Immature natural killer cell (primary cell): ENCODE measurements at places on chromosomes 12 and 14.

GRCh38 chr12:69529021-69529420 lies 56.2 kb upstream of the CCT2 start:
- no peak for DNase-seq

DNA sequence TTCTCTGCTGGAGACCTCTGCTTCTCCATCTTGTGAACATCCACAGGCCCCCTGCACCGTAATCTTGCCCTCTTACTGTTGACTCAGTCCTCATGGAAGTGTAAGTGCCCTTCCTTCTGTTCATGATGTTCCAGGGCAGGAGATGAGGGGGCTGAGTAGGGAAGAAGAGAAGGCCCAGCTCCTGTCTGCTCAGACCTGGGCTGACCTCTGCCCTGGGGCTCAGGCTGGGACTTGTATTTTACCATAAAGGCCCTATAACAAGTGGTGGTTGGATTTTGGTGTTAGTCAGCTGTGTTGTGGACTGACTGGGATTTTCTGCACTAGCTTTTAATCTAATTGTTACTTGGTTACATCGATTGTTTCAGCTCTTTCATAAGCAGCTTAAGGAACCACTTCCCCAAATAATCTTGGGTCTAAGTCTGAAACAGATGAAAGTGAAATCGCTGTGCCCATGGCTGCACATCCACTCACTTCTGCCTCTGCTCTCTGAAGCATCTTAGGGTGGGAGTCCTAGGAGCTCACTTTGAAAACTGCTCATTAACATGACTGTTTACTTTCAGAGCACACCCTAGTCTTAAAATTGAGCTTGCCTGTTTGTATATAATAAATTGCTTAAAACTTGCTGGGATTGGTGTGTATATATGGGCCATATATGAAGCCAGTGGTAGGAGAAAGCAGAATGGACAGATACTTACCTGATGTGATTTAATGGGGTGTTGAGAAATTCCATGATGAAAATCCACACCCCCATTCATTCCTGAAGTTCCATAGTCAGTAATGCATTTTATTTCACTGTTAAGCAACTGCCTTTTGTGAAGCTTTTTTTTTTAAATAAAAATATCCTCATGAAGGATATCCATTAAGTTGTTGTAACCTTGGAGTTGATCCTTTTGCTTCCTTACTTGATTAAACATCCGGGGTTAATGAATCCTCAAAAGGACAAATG lies 17.7 kb downstream of the C12orf71 start:
- no peak for DNase-seq

- DNase-seq: peak; percentile 75
Measured at GRCh38 chr14:50045039-50045711, 71.2 kb downstream of the VCPKMT start.

DNA sequence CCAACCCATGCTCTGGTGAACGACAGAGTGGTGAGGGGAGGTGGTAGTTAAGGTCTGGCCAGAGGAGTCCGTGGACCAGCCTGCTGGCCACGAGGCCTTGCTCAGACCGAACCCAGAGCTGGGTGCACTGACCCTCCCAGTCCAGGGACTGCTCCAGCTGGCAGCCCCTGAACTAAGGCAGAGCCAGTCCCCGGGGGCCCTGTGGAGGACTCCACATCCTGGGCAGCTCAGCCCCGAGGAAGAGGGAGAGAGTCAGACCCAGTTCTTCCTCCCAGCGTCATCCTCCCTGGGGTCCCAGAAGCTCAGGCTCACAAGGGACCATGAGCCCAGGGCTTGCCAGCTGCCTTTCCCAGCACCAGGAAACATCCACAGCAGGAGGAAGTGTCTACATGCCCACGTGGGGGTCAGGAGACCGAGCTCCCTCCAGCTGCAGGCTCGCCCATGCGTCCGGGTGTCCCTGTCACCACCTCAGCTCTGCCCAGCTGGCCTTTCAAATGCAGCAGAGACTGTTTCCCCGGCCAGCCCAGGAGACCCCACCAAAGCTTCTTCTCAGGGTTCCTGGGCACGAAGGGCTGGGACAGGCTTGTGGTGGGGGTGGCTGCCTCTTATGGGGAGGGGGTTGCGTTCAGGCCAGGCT lies 194.4 kb downstream of the KIF26A start:
- no peak for DNase-seq

DNA sequence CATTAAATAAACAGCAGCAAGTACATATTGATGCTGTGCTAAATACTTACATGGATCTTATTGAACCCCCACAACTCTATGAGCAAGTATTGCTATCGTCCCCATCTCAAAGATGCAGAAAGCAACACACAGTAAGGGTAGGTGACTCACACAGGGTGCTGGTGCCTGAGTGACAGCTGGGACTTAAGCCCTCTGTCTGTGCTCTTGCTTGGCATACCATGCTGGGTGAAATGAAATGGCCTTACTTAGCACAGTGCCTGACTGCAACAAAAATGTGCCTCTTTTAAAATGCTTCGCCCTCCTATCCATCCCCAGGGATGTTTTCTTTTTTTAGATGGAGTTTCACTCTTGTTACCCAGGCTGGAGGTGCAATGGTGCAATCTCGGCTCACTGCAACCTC lies 788 bp downstream of the TEX52 start:
- no peak for DNase-seq

DNA sequence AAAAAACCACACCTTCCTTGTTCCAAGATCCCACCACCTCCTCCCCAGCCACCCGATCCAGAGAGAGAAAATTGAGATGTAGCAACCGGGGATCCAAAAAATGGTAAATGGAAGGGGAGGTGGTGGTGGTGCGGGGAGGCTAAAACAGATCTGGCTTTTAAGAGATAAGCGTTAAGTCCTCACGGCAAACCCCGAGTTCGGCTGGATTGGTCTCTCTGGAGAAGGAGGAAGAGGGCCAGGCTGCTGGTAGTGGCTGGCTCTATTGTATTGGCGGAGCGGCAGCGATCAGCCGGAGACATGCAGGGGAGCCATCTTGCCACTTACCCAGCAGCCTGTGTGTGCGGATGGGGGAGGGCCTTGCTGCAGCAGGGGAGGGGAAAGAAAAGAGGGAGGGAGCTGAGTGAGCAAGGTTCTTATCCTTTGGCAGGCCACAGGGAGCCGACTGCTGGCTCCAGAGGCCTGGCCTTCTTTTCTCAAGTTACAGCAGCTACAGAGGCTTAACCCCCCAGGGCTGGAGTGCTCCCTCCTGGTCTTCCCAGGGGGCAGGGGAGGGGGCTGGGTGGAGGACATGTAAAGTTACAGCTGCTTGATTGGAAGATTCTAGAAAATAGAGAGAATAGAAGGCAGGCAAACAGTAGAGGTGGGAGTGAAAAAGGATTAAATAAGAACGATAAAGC lies 14.1 kb upstream of the CDH24 start:
- DNase-seq: peak; percentile 66

DNA sequence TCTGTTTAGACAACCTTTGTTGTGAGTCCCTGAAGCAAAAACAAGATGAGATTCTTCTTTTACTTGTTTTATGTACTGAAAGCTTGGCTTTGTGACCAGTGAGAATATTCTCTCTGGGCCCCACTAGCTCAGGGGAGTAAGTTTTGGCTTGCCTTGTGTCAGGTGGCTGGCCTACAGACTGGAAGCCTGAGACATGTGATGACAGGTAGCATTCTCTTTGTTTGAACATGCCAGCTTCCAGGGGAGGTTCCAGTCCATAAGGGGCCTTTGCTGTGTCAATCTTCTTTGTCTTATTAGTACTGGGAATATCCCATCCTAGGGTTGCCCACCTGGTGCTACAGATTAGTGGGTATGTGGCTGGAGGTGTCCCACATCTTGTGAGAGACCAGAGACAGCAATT lies 66.1 kb upstream of the FERMT2 start:
- DNase-seq: no peak

- DNase-seq: no peak
Measured at GRCh38 chr12:39122562-39123204, 217.3 kb upstream of the CPNE8 start.

GRCh38 chr12:63085120-63085519 lies 65.9 kb downstream of the AVPR1A start:
- no peak for DNase-seq

DNA sequence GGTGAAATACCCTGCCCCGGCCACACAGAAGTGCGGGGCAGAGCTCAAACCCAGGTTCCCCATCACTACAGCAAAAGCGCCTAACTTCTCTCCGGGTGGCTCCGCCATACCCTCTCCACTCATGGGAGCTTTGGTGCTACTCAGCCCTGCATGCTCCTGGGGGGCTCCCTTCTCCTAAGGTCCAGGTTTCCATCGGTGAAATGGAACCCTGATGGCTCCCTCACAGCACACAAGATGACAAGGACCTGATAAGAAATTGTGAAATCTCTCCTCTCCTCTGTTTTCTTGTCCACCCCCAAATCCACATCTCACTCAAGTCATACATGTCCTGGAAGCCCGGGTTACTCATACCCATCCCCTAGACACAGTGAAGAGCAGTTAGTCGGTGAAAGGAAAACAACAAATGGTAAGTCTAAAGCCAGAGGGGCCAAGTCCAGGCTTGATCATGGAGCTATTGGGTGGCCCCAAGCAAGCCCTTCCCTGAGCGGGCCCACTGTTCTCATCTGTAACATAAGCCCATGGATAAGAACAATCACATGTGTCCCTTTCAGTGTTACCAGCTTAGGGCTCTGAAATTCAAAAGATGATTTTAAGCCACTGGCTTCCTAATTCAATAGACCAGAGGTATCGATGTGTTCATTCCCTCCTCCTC lies 317.5 kb downstream of the BCL11B start:
- DNase-seq: no peak

DNA sequence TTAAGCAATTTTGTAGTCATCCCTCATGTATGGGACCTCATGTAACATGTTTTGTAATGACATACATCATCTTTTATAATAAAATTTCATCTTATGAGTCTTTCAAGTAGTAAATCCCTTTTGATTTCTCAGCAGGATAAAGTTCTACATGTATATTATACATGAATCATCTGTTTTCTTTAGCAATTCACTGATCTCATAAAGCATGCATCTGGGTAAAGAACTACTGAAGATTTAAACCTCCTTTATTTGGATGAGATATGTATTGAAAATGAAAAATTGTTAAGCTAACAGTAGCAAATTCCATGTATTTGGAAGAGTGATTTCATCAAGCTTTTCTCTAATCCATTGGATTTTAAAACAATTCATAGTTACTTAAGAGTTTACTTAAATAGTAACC lies 126.9 kb downstream of the KITLG start:
- no peak for DNase-seq
